ENCODE measurements at places on chromosomes 13 and 19.

DNA sequence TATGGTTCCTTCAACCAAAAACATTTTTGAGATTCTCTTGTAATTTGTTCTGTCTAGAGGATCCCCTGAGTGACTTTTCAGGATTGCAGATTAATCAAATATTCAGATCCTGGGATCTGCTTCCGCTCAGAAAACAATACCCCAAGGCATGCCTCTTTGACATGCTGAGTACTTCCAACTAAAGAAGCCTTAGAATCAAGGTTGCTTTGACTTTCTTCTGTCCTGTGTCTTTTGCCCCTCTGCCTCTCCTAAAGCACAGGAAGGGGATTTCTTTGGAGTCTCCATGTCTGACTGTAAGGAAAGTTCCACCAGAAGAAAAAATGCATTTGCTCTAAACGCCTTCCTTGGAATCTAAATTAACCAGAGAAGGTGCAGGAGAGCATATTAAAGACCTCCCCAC, 431.5 kb downstream of the FGF14 start:
- no peak for DNase-seq

GRCh38 chr19:11423164-11423790, 4.2 kb upstream of the RGL3 start:
- DNase-seq = no peak

DNA sequence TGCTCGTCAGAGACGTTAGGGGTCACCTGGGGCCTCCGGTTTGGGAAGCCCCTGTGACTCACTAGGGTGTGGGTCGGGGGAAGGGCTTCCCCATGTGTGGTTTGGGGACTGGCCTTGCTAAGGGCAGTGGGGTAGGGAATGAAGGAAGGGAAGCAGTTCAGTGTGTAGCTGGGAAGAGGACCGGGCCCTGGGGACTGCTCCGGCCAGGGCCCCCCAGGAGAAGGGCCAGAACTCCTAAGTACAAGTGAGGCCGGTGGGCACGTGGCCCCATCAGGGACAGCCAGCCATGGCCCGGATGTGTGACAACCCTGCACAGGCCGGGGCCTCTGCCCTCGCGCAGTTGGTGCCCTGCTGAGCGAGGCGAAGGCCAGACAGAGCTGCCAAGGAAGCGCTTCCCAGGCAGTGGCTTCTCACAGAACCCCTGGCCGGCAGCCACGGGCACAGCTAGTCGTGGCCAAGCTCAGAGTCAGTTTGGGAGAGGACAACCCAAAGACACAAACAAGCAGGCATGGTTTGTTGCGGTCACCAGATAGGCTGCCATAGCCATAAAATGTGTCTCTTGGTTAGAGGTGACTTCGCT, 25.7 kb downstream of the TEX29 start:
- no peak for DNase-seq

DNA sequence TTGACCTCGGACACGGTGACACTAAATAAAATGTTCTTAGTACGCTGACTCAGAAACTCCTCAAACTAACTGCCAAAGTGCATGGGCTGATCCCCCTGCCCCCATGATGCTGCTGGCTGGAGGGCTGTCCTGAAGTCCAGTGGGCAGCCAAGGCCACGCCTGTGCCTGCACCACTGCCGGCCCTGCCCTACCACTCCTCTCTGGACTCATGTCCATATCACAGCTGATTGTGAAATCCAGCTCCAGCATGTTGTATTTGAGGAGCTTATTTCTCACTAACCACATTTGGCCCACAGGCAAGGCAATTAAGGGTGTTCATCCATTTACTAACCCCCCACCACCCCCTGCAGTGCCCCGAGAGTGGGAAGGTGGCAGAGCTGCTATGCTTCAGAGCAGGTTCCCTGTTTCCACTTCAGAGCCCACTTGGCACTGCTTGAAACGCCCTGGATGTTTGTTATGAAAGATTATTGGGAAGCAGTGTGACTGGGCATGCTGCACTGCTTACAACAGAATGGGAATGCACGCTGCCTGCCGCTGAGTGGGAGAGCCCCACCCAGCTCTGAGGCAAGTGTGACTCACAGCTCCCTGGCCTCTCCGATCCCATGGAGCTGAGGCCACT, 114.0 kb downstream of the UQCRFS1 start:
- DNase-seq = no peak

- DNase-seq = peak; percentile 38
Measured at GRCh38 chr13:71118779-71119364, 748.1 kb downstream of the DACH1 start.

- no peak for DNase-seq
Measured at GRCh38 chr13:55664178-55664577, 1476.5 kb upstream of the PRR20A start.

- no peak for DNase-seq
Measured at GRCh38 chr19:18289471-18290301, 8.3 kb upstream of the JUND start.

DNA sequence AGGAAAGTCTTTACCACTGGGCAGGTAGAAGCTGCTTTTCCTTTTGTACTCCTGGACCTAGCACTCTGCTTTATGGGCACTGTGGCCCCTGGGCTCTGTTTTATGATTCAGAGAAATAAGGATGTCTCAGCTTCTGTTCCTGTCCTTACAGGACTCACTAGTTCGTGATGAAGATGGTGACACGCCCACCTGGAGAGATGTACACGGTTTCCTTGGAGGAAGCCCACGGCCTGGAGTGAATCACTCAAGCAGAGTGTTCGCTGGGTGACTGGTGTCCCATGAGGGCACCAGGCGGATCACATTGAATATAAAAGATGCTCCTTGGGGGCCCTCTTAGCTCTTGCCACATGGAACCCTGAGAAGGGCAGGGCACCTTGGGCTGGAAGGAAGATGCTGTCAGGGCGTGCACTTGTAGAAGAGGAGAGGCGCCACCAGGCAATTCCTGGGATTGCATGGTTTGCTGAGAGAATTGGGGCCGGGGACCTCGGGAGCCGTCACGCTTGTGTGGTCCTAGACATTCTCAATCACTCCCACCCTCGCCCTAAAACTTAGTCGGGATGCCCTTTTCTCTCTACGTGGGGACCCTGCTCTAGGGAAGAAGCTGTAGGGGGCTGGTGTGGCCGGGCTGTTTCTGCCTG, 202.6 kb downstream of the TSHZ3 start:
- no peak for DNase-seq

- DNase-seq = no peak
Measured at GRCh38 chr19:4748589-4748988, 24.9 kb upstream of the DPP9 start.

DNA sequence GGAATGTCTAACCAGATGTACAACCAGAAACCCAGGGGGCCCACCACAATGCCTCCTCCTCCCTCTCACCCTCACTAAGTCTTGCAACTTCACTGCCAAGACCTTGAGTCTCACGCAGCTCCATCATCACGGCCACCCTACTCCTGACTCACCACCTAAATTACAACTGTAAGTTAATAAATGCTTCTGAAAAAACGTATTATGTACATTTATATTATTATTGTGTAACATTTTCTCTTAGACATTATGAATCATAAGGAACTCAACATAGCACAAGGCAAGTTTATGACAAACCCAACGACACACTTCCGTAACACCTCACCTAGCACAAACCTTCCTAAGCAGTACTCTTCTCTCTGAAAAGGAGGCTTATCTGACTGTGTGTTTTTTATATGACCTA, 20.7 kb downstream of the MIPEP start:
- DNase-seq = no peak

GRCh38 chr13:92390217-92390616, 836.4 kb upstream of the GPC6 start:
- DNase-seq = no peak

DNA sequence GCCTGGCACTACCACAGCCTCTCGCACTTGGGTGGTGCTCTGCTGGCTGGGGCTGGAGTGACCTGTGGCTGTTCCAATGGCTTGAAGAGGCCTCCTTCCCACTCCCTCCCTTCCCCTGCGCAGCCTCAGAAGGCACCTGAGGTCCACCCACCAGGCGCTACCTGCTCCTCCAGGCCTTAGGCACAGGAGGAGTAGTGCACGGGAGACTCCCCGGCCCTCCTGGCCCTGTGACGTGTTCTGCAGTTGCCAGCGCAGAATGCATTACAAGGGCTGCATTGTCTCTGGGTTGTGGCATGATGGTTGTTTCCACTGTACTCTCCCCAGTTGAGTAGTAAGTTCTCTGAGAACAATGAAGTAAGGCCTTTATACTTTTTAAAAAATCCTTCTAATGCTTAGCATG, 128.6 kb downstream of the TEX29 start:
- DNase-seq = no peak

- peak; percentile 75 for DNase-seq
Measured at GRCh38 chr13:94664889-94665288, 47.5 kb downstream of the SOX21 start.

- peak; percentile 10 for DNase-seq
Measured at GRCh38 chr13:59144700-59145099, 1019.0 kb downstream of the DIAPH3 start.

DNA sequence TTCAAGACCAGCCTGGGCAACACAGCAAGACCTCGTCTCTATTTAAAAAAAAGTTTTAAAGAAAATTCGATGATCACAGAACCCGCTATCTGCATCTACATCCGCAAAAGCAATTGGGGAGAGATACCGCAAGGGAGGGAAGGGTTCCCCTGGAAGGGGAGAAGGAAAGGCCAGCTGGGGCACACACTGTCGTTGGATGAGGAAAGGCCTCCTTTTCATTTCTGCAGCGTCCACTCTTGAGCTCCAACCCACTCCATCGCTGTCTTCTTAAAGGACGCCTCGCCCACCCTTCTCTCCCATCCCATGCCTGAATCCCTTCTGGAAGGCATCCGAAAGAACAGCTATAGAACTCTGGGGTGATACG, 3.2 kb upstream of the PRKCG start:
- no peak for DNase-seq

- no peak for DNase-seq
Measured at GRCh38 chr13:80558074-80558473, 217.1 kb upstream of the SPRY2 start.

DNA sequence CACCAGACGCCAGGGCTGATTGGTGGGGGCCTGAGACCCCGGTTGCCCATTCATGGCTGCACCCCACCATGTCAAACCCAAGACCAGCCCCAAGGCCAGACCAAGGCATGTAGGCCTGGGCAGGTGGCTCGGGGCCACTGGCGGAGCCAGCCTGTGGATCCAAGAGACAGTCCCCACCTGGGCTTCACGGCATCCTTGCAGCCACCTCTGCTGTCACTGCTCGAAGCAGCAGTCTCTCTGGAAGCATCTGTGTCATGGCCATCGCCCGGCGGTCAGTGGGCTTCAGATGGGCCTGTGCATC, 3.8 kb upstream of the TEKTIP1 start:
- DNase-seq = no peak

DNA sequence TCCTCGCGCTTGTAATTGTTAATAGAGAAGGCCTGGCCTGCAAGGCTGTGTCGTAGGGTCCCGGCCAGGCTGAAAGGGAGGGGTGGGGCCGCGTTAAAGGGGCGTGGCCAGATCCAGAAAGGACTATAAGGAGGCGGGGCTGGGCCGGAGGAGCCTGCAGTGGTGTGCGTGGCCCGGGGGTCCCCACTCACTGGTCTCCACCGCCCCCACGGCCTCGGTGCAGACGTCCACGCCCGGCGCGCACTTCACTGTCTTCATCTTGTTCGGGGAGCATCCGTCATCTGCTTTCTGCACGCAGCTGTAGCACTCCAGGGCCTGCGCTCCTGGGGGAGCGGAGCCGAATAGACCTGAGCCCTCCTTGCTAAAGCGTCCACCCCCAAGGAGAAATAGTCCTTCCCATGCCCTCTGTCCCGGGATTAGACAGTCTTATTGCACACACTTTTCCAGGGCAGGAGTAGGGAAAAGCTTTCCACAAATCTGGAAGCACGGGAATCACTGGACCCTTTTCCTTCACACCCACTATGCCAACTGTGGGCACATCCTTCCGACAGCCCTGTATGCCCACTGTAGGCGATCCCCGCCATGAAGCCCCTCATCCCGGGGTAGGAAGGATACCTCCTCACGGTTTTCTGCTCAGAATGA, 1.2 kb downstream of the LYPD3 start:
- DNase-seq = no peak

- DNase-seq = no peak
Measured at GRCh38 chr19:48806818-48807589, 3.8 kb downstream of the BCAT2 start.

DNA sequence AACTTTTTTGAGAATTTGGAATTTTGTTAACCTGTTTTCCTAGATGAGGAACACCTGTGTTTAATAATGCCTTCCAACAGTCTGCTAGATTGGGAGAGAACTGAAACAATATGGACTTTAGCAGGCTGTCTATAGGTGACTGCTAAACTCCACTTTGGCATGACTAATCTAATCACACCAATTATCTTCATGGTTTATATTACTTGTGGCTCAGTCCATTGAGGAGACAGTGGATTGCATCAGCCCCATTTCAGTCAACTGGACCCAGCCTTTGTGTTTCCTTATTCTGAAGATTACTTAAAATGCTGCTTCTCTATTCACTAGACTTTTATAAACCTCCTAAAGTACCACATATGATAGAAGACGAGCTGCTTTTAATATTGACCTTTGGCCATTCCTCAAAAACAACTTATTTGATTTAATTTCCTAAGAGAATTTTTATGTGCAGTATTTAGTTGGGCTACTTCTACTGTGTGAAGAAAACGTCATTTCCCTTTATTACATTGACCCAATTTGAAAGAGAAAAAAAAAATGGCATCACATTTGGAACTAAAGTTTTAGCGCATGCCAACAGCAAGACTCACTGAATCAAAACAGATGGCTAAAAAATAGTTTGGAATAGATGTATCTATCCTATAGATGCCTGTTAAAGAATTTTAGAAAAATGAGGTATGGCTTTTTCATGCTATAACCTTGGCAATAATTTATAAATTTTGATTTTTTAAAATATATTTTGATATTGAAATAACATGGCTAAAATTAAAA, 295.8 kb downstream of the NDFIP2 start:
- peak; percentile 75 for DNase-seq

- DNase-seq = no peak
Measured at GRCh38 chr19:17431417-17431816, 11.6 kb downstream of the MVB12A start.

GRCh38 chr19:14473073-14473977, 1.8 kb downstream of the PTGER1 start:
- DNase-seq = no peak

GRCh38 chr13:51523082-51523518, 61.2 kb upstream of the WDFY2 start:
- DNase-seq = peak; percentile 78

DNA sequence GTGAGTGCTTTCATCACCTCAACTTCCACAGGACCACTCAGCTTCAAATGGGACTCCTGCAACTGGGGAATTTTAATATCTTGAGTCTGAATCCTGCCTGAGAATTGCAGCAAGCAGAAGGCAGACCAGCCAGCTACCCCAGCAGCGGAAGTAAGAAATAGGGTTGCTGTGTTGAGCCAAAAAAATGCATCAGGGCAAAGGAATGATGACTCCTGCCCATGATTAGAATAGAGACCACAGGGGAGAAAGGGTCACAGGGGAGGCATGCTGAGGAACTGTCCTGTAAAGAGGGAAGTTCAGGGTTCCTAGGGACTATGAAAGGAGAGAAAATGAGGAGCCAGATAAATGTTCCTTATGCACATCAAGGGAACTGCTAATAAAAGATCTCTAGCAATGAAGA, 370.2 kb downstream of the KCTD12 start:
- peak; percentile 20 for DNase-seq

DNA sequence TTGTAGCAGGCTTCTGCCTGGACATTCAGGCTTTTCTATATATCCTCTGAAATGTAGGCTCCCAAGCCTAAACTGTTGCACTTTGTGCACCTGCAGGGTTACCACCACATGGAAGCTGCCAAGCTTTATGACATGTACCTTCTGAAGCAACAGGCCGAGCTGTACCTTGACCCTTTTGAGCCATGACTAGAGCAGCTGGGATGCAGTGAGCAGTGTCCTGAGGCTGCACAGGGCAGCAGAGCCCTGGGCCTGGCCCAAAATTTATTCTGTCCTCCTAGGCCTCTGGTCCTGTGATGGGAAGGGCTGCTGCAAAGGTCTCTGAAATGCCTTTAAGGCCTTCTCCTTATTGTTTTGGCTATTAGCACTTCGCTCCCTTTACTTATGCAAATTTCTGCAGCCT, 23.5 kb upstream of the CD177 start:
- DNase-seq = no peak
